ENCODE measurements at places on chromosomes 1 and 21. TPM values are rescaled to one million over a fixed set of nuclear protein-coding genes. Genes with fewer than 3 reads are reported as not detected.

Gene CREG1
- total RNA-seq = 154 TPM

Gene SLC19A1
- total RNA-seq = 16.0 TPM

Gene OR2T27
- not detected for total RNA-seq

Gene ERICH3
- not detected for total RNA-seq

Gene SLC16A4
- total RNA-seq = 11.0 TPM

Gene LENEP
- total RNA-seq = not detected

Gene CD53
- total RNA-seq = not detected

Gene CA14
- total RNA-seq = 0.26 TPM

Gene DNALI1
- not detected for total RNA-seq

Gene GPATCH4
- 67.3 TPM for total RNA-seq

Gene CYB5RL
- total RNA-seq = 4.6 TPM

Gene LCE5A
- total RNA-seq = not detected

Gene CLCNKB
- total RNA-seq = not detected

Gene TCP10L
- not detected for total RNA-seq

Gene WLS
- 37.8 TPM for total RNA-seq

Gene GPR3
- 0.65 TPM for total RNA-seq

Gene PSRC1
- total RNA-seq = 13.0 TPM

Gene FAM229A
- 13.4 TPM for total RNA-seq

Gene IL19
- total RNA-seq = not detected

Gene FMO3
- not detected for total RNA-seq

Gene HSPB7
- total RNA-seq = not detected

Gene ATP1A2
- total RNA-seq = 0.07 TPM

Gene GCLM
- 21.1 TPM for total RNA-seq

Gene TRPM2
- 11.0 TPM for total RNA-seq

Gene GBP6
- total RNA-seq = not detected

Gene BGLAP
- 2.6 TPM for total RNA-seq

Gene TMEM82
- total RNA-seq = not detected

Gene UBXN10
- not detected for total RNA-seq

Gene SLAMF8
- not detected for total RNA-seq

Gene CRP
- 0.26 TPM for total RNA-seq

Gene FLG2
- total RNA-seq = not detected

Gene ARHGEF10L
- total RNA-seq = 12.2 TPM

Gene ARHGAP30
- total RNA-seq = 0.58 TPM

Gene ELF3
- total RNA-seq = 0.10 TPM

Gene TMPRSS15
- 3.3 TPM for total RNA-seq

Gene KCNE1
- total RNA-seq = 0.20 TPM

Gene GJB5
- 33.2 TPM for total RNA-seq

Gene RXFP4
- not detected for total RNA-seq

Gene SPRR2E
- total RNA-seq = not detected

Gene TNFRSF9
- total RNA-seq = 0.98 TPM

Data from MCF 10A (cell line).